NCI-H69 (cell line): ENCODE measurements at places on chromosomes 1 and 21.

DNA sequence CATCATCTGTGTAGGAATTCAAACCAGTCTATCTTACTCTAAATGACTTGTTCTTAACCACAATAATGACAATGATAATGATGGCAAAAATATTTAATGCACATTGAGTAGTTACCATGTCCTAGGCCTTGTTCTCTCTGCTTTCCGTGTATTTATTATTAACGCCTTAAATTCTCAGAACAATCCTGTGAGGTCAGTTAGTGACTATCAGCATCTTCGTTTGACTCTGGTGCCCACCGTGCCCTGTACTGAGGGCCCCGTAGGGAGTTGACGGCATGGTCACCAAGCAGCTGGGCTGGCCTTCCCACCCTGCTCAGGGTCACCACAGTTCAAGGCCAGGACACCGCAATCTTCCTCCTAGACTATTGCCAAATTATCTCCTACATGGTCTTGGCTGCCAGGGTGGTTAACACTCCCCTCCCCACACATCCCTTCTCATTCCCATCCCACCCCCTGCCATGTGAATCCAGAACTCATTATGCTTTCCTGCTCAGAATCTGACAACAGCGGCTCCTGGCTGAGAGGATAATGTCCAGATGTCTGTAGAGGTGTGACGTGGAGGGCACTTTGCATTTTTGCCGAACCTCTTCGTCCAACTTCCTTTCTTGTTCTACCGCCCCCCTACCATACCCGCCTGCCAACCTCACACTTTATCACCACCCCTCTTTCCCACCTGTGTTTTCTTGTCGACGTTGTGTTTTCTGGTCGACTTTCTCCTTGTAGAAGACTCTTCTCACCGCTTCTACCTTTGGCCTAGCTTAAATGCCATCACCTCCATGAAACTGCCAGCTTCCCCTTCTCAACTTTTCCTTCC, 33.4 kb downstream of the IGFN1 start:
- DNase-seq: no peak

GRCh38 chr1:33372162-33372561, 51.3 kb upstream of the A3GALT2 start:
- DNase-seq: no peak

- DNase-seq: peak; percentile 55
Observed at GRCh38 chr21:38798481-38798882, 7.2 kb upstream of the ETS2 start.

DNA sequence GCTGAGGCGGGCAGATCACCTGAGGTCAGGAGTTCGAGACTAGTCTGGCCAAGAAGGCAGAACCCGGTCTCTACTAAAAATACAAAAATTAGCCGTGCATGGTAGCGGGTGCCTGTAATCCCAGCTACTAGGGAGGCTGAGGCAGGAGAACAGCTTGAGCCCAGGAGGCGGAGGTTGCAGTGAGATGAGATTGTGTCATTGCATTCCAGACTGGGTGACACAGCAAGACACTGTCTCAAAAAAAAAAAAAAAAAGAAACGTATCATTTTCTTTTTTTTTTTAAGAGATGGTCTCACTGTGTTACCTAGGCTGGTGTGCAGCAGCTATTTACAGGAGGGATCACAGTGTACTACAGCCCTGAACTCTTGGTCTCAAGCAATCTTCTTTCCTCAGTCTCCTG, 47.3 kb downstream of the ITGB3BP start:
- DNase-seq: no peak
